ENCODE measurements at places on chromosomes 6 and 20. TPM values are rescaled to one million over a fixed set of nuclear protein-coding genes. Genes with fewer than 3 reads are reported as not detected.

GRCh38 chr6:157541618-157542413, 160.8 kb downstream of the ZDHHC14 start:
- no peaks in the 10 kb centered on the region for H3K27me3 ChIP-seq
- no peak overlapping the region for H3K4me3 ChIP-seq
- no peaks in the 10 kb centered on the region for H3K36me3 ChIP-seq
- H3K27ac ChIP-seq: no peak overlapping the region

- H3K27ac ChIP-seq: no peak overlapping the region
- DNase-seq: no peak
- H3K4me3 ChIP-seq: no peak overlapping the region
- H3K4me1 ChIP-seq: no peaks in the 10 kb centered on the region
Observed at GRCh38 chr20:57671662-57672061, 38.2 kb downstream of the PMEPA1 start.

DNA sequence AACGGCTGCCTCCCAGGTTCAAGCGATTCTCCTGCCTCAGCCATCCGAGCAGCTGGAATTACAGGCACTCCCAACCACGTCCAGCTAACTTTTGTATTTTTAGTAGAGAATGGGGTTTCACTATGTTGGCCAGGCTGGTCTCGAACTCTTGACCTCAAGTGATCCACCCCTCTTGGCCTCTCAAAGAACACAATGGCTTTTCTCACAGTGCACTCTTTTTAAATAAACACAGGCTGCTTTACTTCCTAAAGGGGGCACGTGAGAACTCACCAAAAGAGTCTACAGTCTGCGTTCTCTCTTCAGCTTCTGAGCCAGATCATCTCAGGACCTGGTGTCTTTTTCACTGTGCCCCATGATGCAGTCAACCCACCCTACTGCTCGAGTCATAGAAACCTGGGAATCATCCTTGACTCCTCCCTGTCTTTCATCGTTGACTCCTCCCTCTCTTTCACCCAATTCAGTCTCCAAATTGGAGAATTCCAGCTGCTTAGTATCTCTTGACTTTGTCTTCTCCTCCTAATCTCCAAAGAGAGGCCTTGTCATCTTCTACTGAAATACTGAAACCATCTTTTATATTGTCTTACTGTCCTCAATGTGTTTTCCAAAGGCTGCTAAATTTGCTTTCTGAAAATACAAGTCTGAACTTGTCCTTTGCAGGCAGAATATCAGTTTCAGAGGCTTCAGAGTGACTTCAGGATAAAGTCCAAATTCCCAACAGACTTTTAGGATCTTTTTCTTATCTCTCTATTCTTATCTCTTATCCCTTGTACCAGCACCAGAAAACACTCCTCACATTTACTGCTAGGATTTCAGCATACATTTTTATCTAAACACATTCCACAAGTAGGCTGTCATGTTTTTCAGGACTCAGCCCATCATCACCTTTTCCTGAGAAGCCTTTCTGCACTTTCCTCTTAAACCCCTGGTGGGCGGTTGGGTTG, 323.4 kb downstream of the SYNE1 start:
- no peak overlapping the region for H3K27ac ChIP-seq
- no peaks in the 10 kb centered on the region for H3K27me3 ChIP-seq

GRCh38 chr6:47091886-47092668, 49.9 kb upstream of the ADGRF1 start:
- no peaks in the 10 kb centered on the region for H3K36me3 ChIP-seq
- no peaks in the 10 kb centered on the region for H3K27me3 ChIP-seq
- no peaks in the 10 kb centered on the region for H3K4me1 ChIP-seq
- DNase-seq: no peak
- no peak overlapping the region for H3K27ac ChIP-seq

- no peak for DNase-seq
- H3K36me3 ChIP-seq: no peaks in the 10 kb centered on the region
- no peak overlapping the region for H3K4me3 ChIP-seq
Observed at GRCh38 chr20:53231061-53231460, 258.9 kb downstream of the TSHZ2 start.

DNA sequence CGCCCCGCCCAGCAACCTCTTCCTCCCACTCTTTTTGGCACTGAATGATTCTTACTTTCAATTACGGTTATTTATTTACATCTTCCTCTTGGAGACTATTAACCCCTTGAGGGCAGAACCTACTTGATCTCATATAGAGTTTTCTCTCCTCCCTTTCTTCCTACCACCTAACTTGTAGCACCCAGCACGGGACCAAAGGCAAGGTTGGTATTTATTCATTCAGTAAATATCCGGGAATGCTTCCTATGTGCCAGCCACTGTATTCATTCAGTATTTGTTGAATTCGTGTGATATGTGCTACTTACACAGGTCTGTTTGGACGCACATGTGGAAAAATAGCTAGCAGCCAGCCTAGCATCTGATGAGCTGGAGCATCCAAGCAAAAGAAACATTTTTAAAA, 1.3 kb upstream of the CNKSR3 start:
- no peak overlapping the region for H3K4me3 ChIP-seq
- no peak overlapping the region for H3K27ac ChIP-seq
- no peaks in the 10 kb centered on the region for H3K27me3 ChIP-seq
- H3K36me3 ChIP-seq: no peaks in the 10 kb centered on the region

DNA sequence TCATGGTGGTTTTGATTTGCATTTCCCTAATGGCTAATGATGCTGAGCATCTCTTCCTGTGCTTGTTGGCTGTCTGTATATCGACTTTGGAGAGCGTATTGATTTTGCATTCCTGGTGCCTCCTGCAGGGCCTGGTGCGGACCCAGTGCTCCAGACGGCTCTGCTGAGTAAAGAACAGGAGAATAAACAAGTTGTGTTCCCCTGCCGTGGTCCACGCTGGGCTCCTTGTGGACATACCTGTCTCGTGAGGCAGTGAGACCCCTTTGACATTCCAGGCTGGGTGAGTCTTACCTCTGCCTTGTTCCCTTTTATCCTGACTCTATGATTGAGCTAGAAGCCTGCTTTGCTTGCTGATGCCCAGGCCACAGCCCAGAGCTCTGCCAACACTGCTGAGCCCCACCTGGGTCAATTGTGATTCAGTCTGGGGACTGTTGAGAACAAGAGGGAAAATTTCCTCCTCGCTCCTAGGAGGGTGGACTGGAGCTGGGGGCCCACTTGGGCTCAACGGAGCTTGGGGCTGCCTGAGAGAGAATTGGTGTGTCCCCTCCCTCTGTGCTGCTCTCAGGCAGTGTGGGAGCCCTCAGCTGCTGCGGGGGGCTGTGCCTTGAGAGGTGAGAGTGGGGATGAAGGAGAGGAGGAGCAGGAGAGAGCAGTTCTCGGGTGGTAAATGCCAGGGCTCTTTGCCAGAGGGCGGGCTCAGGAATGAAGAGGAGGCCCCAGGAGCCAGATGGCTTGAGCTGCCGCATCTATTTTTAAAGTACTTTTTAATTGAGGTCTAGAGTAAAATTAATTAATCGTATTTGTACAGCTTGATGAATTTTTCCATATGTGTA, 43.7 kb upstream of the PMEPA1 start:
- no peak overlapping the region for H3K4me3 ChIP-seq
- no peaks in the 10 kb centered on the region for H3K36me3 ChIP-seq
- no peaks in the 10 kb centered on the region for H3K4me1 ChIP-seq
- H3K27me3 ChIP-seq: no peaks in the 10 kb centered on the region
- DNase-seq: no peak

DNA sequence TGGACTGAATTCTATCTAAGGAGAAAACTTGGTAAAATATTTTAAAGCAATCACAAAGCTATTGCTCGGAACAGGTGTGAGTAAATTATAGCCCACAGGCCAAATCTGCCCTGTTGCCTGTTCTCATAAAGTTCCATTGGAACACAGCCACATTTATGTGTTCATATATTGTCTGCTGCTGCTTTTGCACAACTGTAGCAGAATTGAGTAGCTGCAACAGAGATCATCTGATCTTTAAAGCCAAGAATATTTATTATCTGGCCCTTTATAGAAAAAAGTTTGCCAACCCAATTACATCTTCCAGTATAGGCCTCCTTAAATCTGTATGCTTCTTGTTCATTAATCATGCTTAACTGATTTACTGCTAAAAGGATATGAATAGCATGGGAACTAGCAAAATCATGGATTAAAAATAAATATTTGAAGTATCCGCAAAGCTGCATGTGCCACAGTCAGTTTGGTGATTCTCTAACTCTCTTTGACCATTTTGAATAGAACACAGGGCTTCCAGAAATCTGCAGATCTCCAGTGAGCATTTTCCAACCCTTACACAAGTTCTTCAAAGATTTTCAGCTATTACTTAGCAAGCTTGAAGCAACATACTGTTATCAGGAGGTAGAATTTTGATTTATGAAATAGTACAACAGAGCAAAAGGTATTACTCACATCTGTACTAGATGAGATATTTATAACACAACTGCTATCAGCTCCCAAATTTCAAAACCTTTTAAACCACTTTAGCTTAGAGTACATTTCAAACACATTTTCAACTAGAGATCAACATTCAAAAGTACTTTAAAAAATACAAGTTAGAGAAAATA, 312.6 kb upstream of the ID4 start:
- H3K27me3 ChIP-seq: no peaks in the 10 kb centered on the region
- no peak overlapping the region for H3K4me3 ChIP-seq
- H3K27ac ChIP-seq: no peak overlapping the region
- no peak for DNase-seq
- no peaks in the 10 kb centered on the region for H3K4me1 ChIP-seq
- no peaks in the 10 kb centered on the region for H3K36me3 ChIP-seq

GRCh38 chr6:127069659-127070279, 48.7 kb upstream of the RSPO3 start:
- H3K4me1 ChIP-seq: no peaks in the 10 kb centered on the region
- H3K36me3 ChIP-seq: no peaks in the 10 kb centered on the region
- no peak overlapping the region for H3K4me3 ChIP-seq
- H3K27ac ChIP-seq: no peak overlapping the region
- DNase-seq: no peak

DNA sequence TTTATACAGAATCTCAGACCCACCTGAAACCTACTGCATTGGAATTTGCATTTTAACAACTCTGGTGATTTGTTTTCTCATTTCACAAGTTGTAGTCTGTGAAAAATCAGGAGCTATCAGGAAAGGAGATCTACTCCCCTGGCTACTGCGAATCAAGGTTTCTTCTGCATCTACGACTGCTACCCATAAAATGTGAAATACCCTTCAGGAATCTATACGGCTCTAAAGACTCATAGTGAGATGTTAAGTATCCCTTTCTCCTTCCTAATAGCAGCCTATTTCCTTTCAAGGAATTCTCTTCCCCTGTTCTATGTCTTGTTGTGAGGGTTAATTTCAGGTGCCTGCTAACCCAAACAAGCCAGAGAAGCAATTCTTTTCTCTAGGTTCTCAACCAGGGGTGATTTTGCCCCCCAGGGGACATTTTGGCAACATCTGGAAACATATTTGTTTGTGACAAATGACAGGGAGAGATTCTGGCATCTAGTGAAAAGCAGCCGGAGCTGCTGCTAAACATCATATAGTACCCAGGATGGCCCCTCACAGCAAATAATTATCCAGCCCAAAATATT, 26.3 kb downstream of the WFDC3 start:
- no peaks in the 10 kb centered on the region for H3K36me3 ChIP-seq
- no peaks in the 10 kb centered on the region for H3K27me3 ChIP-seq

DNA sequence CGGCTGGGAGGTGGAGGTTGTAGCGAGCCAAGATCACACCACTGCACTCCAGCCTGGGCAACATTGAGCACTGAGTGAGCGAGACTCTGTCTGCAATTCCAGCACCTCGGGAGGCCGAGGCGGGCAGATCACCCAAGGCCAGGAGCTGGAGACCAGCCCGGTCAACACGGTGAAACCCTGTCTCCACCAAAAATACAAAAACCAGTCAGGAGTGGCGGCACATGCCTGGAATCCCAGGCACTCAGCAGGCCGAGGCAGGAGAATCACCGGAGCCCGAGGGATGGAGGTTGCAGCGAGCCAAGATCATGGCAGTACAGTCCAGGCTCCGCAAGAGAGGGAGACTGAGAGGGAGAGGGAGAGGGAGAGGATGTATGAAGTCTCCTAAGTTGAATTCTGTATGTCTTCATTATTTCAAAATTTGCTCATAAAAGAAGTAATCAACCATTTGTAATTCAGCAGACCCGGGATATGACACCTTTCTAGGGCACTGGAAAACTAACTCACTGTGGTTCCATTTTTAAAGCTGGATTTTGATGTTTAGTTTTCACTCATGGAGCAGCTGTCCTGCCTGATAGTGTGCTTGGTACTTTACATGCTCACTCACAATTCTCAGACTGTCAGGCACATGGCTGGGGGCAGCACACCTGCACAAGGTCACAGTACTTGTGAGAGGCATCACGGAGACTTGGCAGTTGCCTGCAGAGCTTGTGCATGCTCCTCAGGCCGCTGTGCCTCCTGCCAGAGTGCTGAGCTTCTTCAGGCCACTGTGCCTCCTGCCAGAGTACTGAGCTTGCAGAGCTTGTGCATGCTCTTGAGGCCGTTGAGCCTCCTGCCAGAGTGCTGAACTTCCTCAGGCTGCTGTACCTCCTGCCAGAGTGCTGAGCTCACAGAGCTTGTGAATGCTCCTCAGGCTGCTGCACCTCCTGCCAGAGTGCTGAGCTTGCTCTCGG, 106.2 kb downstream of the ERMARD start:
- DNase-seq: no peak
- no peak overlapping the region for H3K4me3 ChIP-seq
- H3K4me1 ChIP-seq: peaks cover 10% of the 10 kb centered on the region
- H3K27me3 ChIP-seq: no peaks in the 10 kb centered on the region
- no peaks in the 10 kb centered on the region for H3K36me3 ChIP-seq
- no peak overlapping the region for H3K27ac ChIP-seq

DNA sequence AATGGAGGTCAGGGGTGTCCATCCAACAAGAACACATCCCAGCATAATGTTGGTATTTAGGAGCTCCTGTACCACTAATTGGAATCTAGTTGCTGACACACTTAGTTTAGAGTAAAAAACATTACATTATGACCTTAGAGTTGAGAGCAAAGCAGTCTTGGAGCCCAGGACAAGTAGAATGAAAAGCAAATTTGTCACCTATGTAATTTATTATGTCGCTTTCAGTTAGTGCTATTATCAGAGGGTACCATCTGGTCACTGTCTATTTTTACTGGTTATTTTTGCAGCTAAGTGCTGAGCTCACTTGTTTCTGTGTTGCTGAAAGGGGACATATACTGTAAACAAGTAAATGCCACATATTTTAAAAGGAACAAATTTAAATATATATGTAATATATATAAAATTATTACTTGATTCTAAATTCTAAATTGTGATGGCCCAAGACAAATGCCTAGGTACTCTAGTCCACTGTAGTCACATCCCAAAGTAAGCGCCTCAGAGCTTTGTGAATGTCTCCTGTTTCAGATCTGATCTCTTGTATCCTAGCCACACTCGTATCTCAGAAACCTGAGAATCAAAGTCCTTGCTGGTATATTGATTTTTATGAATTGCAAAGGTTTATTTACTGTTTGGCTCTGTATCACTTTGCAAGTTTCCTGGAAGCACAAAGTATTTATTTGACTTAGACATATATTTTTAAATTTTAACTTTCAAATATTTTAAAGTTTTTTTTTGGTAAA, 148.6 kb upstream of the MAN1A1 start:
- H3K4me3 ChIP-seq: no peak overlapping the region
- H3K27me3 ChIP-seq: no peaks in the 10 kb centered on the region
- H3K36me3 ChIP-seq: no peaks in the 10 kb centered on the region
- H3K4me1 ChIP-seq: no peaks in the 10 kb centered on the region

GRCh38 chr20:833121-833449, 430 bp upstream of the FAM110A start:
- H3K4me3 ChIP-seq: peak overlapping the region; percentile 88
- DNase-seq: no peak
- H3K36me3 ChIP-seq: no peaks in the 10 kb centered on the region
- H3K27ac ChIP-seq: peak overlapping the region; percentile 94

- no peaks in the 10 kb centered on the region for H3K4me1 ChIP-seq
- no peak overlapping the region for H3K27ac ChIP-seq
- H3K36me3 ChIP-seq: no peaks in the 10 kb centered on the region
Observed at GRCh38 chr20:52731093-52731492, 241.1 kb upstream of the TSHZ2 start.

The SLC26A8 gene
- 0.66 TPM for total RNA-seq

The SOX18 gene
- not detected for total RNA-seq

Data from naive thymus-derived CD4-positive, alpha-beta T cell (primary cell).